SHP77 treated with DMSO at 0.1 percent for 48 hours (cell line): ENCODE measurements at places on chromosomes 5 and 9.
A peak's percentile ranks its signal among the peaks of the same experiment; 100 is the strongest.

DNA sequence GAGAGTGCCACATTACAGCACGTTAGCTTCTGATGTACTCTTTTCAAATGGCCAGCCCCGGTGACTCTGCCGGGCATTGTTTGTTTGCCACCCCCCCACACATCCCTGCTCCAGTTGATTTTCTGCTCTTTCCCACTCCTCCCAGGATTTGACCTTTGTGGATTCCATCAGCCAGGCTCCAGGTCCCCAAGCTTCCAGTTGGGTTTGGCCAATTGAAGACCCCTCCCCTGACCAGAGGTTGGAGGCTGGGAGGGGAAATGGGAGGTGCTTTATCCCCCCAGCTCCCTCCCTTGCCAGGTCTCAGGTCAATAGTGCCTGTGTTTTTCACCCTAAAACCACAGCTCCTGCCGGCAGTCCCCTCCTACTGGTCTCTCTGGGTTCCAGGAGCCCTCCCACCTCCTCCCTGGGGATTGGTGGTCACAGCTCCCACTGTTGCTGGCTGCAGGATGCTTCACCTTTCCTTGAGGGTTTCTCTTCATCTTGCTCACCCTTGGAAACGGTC lies 34.9 kb downstream of the IRF1 start:
- no peak for DNase-seq

GRCh38 chr9:120985819-120986222 lies 59.2 kb upstream of the TRAF1 start:
- peak; percentile 36 for DNase-seq

GRCh38 chr9:90251316-90251715 lies 391.3 kb downstream of the DIRAS2 start:
- no peak for DNase-seq

DNA sequence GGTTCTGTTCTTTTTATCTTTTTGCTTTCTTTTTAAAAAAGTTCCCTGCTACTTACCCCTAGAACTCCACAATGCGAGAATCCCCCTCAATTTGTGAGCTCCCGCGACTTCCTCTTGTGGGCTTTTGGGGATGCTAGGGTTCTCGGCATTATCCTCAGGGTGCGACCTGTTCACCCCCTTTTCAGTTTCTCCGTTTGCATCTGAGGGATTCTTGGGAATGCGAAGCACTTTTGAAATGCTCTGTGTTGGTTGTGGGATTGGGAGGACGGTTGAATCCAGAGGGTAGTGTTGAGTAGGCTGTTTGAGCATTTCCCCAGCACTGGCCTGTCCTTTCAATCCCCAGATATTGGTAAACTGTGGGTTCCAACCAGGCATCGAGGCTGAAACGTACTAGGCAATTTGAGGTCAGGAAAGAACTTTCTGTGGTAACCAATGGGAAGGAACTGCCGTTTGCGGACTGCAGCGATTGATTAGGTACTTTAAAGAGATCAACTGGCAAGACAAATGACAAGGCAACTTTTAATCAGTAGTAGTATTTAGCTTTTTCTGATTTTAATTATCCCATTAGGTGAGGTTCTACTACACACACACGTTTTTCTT lies 415 bp downstream of the XRCC4 start:
- no peak for DNase-seq

DNA sequence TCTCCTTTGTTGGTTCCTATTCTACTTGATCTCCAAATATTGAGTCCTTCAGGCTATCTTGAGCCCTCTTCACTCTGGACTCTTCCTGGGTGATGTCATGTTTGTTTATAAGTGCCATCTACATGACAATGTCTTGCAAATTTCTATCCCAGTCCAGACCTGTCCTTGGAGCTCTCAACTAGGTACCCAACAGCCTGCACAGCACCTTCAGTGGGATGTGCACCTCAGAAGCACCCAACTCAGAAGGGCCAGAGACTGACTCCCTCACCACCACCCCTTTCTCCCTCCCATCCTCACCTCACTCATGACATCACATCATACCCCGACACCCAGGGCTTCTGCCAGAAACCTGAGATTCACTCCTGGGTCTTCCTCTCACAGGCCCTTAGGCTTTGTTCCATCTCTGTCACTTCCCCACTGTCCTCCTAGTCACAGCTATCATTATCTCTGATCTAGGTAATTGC lies 14.4 kb downstream of the TXN start:
- DNase-seq: no peak

GRCh38 chr9:136242918-136243525 lies 2.6 kb downstream of the QSOX2 start:
- no peak for DNase-seq

DNA sequence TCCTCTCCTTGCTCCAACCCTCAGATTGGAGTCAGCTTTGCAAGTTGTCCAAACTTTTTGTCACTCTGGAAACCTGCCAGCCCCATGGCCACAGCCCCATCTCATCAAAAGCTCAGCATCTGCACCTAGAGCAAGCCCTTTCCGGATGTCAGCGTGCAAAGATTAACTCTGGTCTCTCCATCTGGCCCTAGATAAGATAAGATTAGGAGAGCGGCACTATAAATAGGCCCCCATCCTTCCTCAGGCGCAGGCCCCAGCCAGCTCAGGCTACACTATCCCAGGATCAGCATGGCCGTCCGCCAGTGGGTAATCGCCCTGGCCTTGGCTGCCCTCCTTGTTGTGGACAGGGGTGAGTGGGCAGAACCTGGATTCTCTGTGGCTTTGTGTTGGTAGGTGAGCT lies at the start of gene SPINK4:
SPINK4 (plus strand) TSS at position 247 of the 400 bp plus-strand sequence; CDS start at position 289, 42 bp downstream.
- no peak for DNase-seq

GRCh38 chr5:56733580-56733979 lies 81.8 kb upstream of the MAP3K1 start:
- DNase-seq: no peak

DNA sequence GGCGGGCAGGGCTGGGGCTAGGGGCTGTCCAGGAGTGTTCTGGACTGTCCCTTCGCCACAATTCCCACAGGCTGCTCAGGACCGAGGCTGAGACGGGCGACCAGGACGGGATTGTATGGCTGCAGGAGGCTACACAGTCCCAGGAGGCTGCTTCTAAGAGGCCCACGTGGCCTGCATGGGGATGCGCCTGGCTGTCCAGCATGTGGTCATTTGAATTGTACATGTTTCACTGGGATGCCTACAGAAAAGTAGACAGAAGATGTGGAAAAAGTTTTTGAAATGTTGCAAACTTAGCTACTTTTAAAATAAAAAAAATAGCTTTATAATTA lies 32.6 kb upstream of the SPTLC1 start:
- no peak for DNase-seq

DNA sequence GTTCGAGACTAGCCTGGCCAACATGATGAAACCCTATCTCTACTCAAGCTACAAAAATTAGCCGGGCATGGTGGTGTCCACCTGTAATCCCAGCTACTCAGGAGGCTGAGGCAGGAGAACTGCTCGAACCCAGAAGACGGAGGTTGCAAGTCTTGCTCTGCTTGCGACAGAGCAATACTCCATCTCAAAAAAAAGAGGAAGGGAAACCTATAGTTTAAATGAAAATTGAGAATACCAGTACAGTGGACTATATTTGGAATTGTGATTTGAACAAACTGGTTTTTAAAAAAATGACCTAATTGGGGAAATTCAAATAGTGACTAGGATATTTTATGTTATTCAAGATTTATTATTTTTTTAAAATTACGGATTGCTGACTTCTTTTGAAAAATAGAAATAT lies 33.2 kb downstream of the DIAPH1 start:
- no peak for DNase-seq

DNA sequence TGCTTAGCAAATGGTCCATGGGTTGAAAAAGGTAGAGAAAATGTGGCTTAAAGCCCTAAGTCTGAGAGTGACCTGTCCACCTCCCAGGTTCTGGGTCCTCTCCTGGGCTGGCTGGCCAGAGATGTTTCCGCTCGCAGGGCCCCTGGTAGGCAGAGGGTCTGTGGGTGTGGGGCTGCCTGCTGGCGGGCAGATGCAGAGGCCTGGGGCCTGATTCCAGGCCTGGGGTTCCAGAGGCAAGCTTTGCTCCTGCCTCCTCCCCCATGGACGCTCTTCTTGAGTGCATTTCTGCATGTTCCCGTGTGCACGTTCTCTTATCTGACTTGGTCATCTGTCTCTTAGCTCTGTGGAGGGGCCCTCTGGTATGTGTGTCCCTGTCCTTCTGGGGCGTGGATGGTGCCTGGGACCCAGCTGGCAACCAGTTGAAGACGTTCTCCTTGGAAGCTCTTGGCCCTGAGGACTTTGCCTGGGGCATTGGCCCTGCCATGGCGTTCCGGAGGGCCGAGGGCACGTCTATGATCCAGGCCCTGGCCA lies 3.8 kb downstream of the MIGA2 start:
- no peak for DNase-seq

DNA sequence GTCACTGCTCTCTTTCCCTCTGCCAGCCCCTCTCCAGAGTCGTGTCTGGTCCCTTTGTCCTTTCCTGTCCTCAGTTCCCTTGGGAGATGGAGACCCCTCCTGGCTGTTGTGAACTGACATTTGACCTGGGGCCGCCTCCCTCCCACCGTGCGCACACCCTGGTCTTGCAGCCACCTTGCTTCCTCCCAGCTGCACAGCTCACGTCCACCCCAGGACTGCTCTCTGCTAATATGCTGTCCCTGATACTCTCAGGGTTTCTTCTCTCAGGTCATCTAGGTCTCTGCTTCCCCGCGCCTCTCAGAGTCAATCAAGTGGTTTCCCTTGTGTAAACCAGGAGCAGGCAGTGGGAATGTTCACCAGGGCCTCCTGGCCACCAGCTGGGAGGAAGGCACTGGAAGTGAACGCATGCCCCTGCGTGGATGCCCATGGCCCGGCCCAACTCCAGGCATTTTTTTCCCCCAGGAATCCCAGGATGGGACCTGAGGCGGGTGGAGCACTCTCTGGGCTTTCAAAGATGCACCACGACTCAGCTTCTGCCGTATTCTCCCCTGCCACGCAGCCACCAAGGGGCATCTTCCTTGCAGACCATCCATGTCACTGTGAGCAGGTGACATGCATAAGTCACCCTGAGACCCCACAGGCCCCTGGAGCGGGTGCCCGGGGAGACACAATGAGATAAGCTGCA lies 142.4 kb downstream of the OLFM1 start:
- no peak for DNase-seq

GRCh38 chr5:139655727-139656271 lies 7.7 kb downstream of the CXXC5 start:
- peak; percentile 19 for DNase-seq

DNA sequence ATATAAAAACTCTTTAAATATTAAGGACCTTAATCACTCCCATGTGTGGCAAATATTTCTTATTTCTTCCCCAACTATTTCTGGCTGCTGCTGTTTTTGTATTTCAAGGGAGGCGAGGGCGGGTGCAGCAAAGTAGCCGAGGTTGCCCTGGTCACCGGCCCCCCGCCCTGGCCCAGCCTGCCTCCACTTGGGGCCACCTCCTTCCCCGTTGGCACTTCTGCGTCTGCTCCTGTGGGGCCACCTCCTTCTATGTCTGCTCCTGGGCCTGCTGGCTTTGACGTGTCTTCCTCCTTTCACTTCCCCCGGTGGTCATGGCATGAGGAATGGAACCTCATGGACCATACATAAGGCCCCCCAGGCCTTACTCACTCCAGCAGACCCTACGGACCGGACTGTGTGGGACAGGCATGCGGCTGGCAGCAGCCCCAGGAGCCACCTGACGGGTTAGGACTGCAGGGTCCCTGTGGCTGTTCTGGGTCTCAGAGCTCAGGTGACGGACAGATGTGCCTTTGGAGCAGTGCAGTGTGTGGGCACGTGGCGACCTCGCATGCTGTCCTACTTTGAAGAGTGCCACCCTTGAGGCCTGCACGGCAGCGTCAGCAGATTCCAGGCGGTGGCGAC lies 5.8 kb upstream of the ENTPD8 start:
- DNase-seq: no peak

DNA sequence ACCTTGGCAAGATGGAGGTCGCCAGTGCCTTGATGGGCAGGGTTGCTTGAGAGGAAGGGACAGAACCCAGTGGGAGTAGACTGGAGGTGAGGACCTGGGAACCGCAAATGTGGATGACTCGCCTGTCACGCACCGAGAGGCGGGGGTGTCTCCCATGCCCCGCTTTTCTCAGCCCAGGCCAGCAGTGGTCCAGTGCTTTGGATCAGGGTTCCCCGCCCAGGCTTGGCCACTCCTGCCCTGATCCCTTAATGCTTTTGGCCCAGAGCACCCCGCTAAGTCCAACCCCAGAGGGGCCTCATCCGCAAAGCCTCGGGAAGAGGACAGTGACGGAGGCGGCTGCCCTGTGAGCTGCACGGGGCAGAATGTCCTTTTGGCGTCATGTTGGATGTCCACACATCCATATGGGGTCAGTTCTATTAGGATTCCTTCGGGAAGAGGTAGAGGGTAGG lies 2.4 kb downstream of the MRPS2 start:
- DNase-seq: no peak

DNA sequence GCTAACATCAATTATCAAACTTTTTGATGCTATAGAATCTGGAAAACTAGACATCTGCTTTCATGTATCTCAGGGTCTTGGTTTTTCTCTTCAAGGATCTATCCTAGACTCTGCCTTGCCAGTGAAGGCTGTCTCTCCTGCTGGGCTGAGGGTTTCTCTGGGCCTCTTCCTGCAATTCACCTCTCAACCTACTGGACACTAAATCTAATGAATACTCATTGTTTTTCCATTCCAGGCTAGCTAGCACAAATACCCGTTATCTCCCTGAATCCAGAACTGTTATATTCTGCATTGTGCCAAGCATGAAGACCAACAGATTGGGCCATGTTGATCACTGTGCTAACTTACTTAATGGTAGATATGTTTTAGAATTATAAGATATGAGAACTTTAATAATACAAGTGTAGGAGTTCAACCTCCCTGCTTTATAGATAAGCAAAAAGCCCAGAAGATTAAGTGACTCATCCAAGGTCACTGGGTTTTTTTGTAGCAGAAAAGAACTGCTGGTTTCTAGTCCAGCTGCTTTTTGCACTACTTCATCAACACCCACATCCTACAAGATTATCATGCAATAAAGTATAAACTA lies 56.5 kb upstream of the RNF38 start:
- no peak for DNase-seq

GRCh38 chr5:175281714-175282113 lies 162.3 kb downstream of the DRD1 start:
- DNase-seq: no peak

DNA sequence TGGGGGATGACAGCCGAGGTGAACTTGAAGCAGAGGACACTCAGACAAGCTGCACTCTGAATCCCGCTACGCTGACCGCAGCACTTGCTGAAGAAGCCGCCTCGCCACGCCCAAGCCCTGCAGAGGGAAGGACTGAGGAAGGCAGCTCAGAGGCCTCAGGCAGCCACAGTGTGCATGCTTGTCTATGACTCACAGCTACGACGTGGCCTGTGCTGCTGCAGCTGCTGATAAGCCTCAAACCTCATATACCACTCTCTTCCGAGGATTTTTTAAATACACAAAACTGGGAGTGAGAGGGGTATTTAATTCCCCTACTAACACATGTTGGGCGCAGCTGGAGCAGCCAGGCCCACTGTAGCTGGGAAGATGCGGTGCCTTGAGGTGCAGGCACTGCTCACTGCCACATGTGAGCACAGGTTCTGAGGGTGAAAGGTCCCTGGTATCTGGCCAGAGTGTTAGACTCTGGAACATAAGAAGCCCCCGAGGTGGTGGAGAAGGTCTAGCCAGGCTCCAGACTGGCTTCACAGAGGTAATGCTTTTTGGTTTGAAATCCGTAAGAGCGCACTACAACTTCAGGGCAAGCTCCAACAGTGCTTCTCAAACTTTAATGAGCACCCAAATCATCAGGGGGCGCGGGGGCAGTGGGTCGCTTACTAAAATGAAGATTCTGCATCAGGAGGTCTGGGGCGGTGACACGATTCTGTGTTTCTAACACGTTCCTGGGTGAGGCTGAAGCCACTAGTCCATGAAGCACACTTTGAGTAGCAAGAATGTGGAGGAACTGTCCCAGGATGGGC lies 196.8 kb downstream of the AUH start:
- DNase-seq: no peak

GRCh38 chr5:84715091-84715490 lies 330.4 kb upstream of the EDIL3 start:
- no peak for DNase-seq

GRCh38 chr5:165779505-165779904 lies 2274.1 kb downstream of the MAT2B start:
- DNase-seq: no peak
